Stimulated activated CD8-positive, alpha-beta memory T cell treated with anti-CD3 and anti-CD28 coated beads, Interleukin-7, amount 100 ng/mL, for 1 hour (primary cell): ENCODE measurements at places on chromosomes 11 and 22.
A peak's percentile ranks its signal among the peaks of the same experiment; 100 is the strongest.

- no peak for DNase-seq
Observed at GRCh38 chr11:19393941-19394340, 153.2 kb upstream of the E2F8 start.

DNA sequence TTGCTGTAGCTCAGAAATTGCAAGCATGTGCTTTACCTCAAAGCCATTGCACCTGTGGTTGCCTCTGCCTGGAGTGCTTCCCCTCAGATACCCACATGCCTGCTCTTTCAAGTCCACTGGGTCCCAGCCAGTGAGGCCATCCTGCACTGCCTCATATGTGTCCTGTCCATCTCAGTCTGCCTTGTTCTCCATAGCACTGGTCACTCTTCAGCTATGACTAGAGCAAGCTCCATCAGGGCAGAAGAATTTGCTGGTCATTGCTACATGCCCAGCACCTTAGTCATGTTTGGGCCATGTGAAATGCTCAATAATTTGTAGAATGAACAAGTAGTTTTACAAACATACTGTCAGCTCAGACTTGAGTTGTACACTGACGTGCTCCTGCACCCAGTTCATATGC, 64.4 kb upstream of the HORMAD2 start:
- no peak for DNase-seq

GRCh38 chr11:121961321-121961801, 154.7 kb downstream of the BLID start:
- DNase-seq = no peak

GRCh38 chr22:34111210-34111824, 191.0 kb upstream of the LARGE1 start:
- DNase-seq = no peak

GRCh38 chr11:58905721-58906547, 33.4 kb upstream of the GLYATL1 start:
- no peak for DNase-seq

DNA sequence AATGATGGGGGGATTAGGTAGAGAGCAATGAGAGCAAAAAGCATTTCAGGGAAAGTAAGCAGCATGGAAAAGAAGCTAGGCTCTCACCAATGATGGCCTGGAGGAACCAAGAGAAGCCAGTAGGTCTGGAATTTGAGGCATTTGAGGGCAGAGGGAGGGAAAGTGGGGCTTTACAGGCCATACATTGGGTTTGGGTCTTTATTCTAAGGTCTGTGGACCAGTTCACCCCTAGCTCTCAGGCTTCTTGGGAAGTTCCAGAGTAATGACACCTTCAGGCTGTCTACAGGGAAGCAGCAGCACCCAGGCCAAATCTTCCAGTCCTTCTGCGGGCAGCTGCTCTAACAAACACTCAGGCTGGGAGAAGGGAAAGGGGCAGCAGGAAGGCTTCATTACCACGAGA, 29.4 kb downstream of the ARFGAP2 start:
- no peak for DNase-seq

- DNase-seq = no peak
Observed at GRCh38 chr11:9962722-9963121, 298.8 kb downstream of the SWAP70 start.

- no peak for DNase-seq
Observed at GRCh38 chr11:77842441-77843121, 21.6 kb downstream of the AAMDC start.

- no peak for DNase-seq
Observed at GRCh38 chr11:8006349-8006977, 19.3 kb downstream of the EIF3F start.

GRCh38 chr11:73653996-73654395, 7.6 kb downstream of the PLEKHB1 start:
- DNase-seq = no peak

DNA sequence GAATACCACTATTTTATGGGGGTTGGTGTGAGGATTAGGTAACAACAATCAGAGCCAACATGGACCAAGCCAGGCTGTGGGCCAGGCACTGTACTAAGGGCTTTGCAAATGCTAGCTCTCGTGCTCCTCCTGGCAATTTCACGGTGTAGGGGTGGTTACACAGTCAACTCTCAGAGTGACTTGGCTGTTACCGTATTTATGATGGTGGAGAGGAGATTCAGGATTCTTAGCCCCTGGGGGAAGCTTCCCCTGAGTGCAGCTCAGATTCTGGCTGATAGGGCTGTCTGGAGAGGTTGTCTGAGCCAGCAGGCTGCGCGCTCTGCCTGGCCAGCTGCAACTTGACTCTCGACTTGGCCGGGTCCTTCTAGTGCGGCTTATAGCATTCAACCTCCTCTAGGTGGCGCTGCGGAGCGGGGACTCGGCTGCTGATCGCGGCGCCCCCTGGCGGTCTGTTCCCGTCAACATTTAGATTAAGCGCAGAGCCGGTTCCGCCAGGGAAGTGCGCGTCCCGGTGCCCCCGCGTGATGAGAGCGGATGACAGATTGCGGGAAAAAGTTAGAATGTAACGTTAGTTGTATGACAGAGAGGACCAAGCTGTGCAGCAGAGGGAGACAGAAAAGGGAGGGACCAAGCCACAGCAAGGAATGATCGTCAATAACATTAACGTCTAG, 4.5 kb upstream of the NCF4 start:
- DNase-seq = peak; percentile 86

DNA sequence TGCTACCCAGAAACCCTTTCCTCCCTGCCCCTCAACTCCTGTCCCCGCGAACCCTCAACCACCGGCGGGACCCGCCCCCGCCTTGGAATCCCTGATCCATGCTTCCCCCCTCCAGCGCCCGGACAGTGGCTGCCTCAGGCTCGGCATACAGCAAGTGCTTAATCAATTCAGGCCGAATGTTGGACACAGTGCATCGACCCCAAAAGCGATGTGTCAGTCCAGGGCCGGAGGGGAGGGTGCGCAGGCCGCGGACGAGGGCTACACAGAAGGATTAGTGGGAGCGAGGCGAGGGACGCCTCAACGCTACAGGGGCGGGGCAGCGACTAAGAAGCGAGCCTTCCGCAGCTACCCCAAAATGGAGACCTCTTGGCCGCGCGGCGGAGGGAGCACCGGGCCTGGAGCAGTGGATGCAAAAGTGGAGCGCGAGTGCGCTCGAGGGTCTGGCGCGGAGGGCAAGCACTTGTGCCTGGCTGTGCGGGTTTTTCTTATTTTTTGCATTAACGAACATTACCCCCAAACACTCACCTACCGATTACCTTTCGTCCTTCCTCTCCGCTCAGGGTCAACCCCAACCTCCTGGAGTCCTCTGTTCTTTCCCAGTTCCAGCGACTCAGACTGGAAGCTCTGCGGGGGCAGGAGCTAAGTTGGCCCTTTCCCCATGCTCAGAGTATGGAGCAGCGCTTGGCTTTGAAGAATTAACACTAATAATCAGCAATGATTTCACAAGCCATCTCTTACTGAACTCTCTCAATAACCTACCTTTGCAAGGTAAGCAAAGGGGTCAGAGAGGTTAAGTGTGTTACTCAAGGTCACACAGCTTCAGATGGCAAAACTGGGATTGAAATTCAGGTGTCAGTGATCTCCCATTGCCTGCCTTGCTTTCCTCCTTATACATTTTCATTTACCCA, 30.0 kb upstream of the WNT11 start:
- peak; percentile 9 for DNase-seq

- DNase-seq = no peak
Observed at GRCh38 chr22:17717708-17718107, 56.6 kb downstream of the BID start.

DNA sequence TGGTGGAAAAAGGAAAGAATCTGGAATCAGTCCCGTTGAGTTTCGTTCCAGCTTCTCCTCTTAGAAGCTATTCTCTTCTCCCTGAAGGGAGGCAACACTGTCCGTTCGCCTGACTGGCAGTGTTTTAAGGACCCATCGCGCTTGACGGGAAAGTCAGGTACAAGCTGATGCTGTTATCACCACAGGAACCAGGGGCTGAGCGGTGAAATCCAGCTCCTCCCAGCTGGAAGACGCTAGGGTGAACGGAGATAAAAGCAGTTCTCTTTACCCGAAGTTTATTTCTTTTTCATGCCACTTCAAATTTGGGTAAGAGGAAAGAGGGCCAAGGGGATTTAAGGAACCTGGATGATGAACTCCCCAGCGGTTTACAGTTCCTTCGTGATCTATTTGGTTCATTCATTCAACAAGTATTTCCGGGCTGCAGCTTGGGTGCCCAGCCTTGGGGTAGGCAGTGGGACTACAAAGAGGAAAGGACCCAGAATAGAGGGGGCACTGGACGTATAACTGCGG, 551 bp upstream of the DEUP1 start:
- no peak for DNase-seq

- DNase-seq = no peak
Observed at GRCh38 chr11:29231991-29232390, 784.8 kb downstream of the KCNA4 start.

- DNase-seq = no peak
Observed at GRCh38 chr22:48594757-48595510, 1232.7 kb downstream of the BRD1 start.

DNA sequence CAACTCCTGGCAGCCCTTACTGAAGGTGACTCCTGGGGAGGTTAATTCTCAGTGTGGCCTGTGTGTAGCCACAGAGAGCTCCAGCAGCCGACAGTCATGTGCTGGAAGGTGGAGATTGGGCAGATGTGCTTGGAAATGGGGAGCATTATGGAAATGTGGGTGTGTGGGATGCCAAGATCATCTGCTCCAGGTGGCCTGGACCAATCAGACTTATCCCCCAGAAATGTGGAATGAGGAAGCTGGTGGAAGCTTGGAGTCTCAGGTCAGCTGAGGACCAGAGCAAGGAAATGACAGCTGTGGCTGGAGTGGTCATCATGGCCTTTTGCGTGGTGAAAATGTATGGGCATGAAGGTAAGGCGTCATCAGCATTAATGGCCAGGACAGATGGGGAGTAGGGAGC, 234.0 kb downstream of the MIAT start:
- DNase-seq = no peak

GRCh38 chr11:61976420-61976800, 9.0 kb upstream of the FTH1 start:
- DNase-seq = no peak

- DNase-seq = no peak
Observed at GRCh38 chr11:128905345-128906184, 14.4 kb downstream of the KCNJ5 start.

DNA sequence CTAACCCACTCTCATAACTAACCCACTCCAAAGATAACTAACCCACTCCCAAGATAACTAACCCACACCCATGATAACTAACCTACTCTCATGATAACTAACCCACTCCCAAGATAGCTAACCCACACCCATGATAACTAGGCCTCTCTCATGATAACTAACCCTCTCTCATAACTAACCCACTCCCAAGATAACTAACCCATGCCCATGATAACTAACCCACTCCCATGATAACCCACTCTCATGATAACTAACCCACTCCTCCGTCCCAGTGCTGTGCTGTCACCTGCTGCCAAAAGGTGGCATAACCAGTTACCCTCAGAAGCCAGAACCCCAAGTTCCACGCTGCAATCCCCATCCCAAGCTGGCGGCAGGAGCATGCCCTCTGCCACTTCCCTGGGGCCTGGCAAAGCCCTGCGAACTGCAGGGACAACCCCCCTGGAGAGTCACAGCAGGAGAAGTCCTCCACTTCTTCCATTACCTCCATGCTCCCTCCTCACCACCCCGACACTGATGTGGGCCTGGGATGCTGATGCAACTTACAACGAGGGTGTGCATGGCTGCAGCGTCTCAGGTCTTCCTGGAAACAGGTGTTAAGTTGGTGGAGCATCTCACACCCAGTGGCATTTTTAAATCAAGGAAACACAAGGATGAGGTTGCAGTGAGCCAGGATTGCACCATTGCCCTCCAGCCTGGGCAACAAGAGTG, 30.8 kb upstream of the CELSR1 start:
- DNase-seq = no peak

DNA sequence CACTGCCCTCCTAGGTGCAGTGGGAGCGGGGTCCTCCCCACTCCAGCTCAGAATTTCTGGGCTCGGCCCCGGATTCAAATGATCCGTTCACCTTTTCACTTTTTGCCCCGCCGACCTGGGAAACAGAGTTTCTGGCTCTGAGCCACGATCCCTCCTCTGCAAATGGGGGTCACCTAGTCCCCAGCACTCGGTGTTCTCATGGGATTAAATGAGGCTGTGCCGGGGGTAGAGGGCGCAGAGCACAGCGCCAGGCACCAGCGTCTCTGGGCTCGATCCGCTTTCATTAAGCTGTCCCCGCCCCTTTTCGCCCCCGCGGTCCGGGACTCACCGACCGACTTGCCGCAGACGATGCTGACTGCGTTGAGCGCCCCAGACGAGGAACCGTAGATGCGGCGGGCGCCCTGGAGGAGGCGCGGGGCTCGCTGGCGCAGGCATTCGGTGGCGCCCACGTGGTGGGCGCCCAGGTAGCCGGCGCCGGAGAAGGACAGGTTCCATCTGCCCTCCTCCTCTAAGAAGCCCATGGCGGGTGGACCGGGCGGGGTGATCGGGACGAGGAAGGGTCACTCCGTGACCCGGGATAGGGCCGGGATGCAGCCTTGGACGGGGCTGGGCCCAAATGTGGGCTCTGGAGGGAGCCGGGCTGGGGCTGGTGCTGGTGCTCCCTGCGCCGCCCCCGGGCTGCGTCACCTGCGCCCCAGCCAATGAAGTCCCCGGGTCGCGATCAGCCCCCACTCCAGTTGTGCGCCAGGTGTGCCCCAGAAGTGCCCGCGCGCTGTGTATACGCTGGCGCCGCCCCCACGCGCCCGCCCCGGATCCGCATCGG, at the start of gene PNPLA5:
PNPLA5 (minus strand) TSS at position 654 of the 823 bp plus-strand sequence; CDS start at position 521, 133 bp downstream.
- no peak for DNase-seq

DNA sequence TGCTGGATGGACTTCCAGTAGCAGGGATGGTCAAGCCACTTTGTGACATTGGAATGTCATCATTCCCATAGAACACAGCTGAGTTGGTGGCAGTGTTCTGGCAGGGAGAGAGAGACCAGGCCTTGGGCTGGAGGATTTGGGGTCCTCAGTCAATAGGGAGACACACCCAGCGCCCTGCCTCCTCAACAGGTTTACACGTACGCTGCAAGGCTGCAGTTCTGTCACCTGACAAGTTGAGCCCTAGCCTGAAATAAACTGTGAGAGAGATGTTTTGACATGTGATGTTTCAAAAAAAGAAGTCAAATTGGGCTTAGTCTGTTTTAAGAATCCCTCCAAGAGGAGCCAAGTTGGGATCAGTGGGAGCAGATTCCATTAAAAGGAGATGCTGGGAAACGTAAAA, 42.9 kb upstream of the CRYBB3 start:
- no peak for DNase-seq

DNA sequence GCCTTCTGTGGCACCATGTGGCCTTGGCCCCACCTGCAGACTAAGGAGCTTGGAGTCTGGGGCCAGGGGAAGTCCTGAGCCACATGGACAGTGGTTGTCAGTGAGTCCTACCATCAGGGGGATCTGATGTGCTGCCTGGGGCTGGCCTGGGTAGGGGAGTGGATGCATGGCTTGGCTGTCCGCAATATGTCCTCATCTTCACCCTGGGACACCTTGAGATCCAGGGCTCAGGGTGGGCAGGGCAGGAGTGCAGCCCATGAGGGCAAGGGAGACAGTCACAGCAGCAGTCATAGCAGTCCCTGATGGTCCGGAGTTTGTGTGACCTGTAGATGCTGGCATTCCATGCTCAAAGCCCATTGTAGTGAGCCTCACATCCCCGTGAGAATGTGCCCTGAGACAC, 256.8 kb upstream of the B3GAT1 start:
- no peak for DNase-seq

DNA sequence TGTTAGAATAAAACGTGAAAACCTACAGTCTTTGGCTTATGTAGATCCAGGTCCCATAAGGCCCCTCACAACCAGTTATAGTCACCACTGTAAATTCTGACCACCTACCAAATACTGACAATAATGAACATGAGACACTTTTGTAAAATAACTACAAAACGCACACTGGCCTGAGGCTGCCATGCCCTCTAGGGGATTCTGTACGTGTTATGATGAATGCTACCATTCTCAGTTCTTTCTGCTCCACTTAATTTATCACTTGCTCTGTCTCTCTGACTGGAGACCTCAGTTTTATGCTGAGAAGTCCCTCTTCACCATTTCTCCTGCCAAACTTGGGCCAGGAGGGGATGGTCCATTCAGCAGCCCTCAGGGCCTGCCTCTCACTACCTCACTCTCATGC, 18.7 kb upstream of the TMPRSS5 start:
- no peak for DNase-seq
